Fibroblast of skin of left biceps (primary cell): ENCODE measurements at places on chromosomes 5 and 9.

DNA sequence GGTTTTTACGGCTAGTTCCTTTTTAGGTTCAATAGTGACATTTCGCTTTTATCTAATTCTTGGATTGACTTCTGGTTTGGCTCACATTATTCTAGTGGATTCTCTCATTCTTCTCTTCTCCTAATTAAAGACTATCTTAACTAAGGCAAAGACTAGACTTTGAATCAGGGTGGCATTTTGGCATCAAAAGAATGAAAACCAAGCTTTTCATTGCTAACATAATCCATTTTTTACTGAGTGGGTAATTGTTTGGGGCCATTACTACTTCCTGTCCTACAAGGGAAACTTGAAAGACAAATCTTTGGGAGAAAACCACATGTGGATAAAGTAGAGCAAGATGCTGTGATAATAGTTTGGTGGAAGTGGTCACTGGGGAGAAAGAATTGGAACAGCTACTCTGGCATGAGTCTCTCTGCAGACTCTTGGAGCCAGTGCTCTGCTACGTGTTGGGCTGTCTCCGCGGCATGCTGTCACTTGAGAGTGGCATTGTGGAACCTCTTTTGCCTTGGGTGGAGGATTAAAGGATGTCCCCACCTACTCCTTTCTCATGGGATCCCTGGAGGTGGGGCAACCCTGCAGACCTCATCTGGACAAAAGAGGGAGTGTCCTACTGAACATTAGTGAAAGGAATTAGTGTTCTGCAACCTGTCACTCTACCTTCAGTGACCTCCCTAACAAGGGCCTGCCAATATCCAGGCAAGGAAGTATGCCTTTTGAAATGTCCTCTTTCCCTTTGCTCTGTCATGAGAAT is 280.4 kb downstream of the PSAT1 start:
- DNase-seq, result no peak

- no peak for DNase-seq
Measured at GRCh38 chr5:2903451-2904395, 152.2 kb upstream of the IRX2 start.

- DNase-seq, result no peak
Measured at GRCh38 chr5:143065185-143065965, 295.2 kb downstream of the ARHGAP26 start.

DNA sequence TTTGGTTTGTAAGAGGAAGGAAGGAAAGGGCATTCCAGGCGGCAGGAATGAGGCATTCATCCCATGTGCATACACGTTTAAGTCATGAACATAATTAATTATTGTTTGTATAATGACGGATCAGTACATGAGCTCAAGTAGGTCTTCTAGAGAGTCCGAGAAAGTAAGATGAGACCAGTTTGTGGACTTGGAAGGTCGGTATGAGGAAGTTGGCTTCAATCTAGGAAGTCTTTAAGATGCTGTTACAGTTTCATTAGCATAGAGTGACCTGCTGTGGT is 2.1 kb downstream of the GTF3C4 start:
- no peak for DNase-seq

DNA sequence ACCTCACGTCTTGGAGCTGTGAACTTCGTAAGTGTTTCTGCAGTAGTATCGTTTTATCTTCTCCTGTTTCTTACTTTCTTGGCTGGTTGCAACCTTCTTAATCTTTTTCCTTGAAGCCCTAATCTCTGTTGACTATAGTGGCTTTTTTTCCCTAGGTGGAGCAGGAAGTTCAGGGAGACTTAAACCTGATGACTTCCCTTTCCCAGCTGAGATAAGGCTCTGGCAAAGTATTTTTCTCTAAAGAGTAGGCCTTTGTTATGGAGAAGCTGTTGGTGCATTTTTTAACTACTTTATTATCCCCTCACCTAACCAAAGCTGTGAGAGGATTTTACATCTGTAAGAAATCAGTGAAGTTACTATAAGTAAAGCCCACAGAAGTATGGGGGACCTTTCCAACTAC is 723.1 kb upstream of the RIOK2 start:
- no peak for DNase-seq

DNA sequence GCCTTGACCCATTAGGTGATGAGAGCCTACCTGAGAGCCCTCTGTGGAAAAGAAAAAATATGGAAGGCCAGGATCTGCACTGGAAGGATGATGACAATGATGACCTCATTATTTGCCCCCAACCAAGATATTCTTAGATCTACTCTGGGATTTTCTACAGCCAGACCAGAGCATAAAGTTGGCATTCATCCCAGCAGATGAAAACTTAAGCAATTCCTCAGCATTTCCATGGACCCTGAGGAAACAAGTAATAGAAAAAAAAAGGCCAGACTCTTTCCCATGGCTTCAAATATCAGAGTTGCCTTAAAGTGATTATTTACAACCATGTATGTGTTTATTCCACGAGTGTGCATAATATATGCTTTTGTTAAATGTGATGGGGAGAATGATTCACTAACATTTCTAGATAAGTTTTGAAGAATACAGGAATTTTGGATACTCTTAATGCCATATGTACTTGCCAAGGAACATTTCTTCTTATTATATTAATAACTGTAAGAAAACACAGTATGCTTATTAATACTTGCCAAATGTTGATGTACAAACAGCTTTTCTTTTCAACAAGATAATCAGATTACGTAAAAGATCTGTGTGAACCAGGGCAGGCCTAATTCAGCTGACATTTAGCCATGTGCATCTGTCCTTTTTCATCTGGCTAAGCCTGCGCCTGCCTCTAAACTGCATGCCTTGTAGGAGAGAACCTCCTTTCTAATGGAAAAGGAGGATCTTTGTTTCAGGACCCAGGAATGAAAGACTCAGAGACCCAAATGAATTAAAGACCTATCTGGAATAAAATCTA is 94.8 kb downstream of the ARRDC3 start:
- DNase-seq, result no peak
